Activated effector memory CD4-positive, alpha-beta T cell treated with anti-CD3 and anti-CD28 coated beads, Interleukin-2, amount 50 U/mL, for 16 hours (primary cell): ENCODE measurements at places on chromosomes 1 and 21.
A peak's percentile ranks its signal among the peaks of the same experiment; 100 is the strongest.

DNA sequence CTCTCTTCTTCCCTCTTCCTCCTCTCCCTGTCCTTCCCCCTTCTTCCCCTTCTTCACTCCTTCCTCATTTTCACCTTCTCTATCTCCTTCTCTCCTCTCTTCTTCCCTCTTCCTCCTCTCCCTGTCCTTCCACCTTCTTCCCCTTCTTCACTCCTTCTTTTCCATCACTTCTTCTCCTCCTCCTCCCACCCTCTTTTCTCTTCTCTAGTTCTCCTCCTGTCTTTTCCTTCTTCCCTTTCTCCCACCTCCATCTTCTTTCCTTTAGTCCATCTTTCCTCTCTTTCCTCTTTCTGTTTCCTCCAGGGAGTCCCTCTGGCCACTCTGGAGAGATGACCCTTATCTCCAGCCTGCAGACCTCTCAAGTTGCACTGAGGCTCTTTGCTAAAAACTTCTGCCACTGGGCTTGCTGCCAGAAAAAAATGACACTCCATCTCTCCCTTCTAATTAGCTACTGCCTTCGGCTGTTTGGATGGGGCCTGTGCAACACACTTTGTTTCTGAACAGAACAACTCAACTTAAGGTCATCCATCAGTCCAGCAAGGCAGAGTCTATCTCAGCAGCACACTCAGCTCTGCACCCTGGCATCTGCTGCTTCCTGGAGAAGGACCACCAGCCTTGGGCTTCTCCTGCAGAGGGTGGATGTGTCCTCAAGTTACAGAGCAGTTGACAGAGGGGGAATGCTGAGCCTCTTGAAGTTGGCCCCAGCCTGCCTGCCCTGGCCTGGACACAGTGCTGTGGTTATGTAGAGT lies 538.8 kb downstream of the MATN1 start:
- no peak for DNase-seq

DNA sequence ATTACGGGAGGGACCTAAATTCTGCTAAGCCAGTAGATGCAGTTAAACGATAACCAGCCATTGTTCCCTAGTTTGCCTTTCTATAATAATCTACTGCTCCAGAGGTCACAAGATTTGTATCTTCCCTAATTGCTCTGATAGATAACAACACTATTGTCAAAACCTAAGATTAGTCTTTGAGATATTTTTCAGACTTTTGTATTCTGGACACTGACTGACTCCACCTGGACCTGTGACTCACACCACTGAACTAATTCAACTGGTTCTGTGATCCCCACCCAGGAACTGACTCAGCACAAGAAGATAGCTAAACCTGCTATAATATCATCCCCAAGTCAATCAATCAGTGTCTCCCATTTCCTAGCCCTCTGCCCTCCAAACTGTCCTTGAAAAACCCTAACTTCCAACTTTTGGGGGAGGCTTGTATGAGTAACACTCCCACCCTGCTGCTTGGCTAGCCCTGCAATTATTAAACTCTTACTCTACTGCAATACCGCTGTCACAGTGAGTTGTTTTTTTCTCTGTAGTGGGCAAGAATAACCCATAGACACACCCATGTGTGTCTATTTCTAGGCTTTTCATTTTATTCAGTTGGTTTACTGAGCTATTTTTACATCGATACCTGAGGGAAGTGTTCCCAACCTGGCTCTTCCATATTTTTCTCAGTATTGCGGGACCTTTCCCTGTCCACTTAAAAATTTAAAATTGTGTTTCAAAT lies 11.2 kb downstream of the KIFAP3 start:
- no peak for DNase-seq

GRCh38 chr1:181131255-181131941 lies 42.9 kb downstream of the IER5 start:
- no peak for DNase-seq

- peak; percentile 93 for DNase-seq
Measured at GRCh38 chr1:7940745-7941436, at the start of gene TNFRSF9. TSS of gene TNFRSF9 (minus strand) at chr1:7940839. CDS start at chr1:7939994, 845 bp downstream.

- DNase-seq = no peak
Measured at GRCh38 chr1:6922096-6922931, 137.1 kb downstream of the CAMTA1 start.

DNA sequence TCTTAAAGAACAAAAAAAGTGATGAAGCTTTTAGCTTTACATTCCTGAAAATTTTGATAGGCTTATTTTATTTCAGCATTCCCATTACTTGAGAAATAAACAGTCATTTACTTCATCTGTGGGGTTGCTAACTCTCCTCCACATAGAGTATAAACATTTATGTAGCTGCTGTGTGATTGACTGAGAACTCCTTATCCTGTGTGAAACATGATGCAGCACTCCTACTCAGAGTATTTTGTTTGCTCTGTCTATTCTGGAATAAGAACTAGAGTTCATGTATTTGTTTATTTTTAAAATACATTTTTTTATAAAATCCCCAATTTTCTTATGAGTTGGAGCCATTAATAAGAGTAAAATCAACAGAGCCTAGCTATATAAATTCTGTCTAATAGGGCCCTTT lies 318.7 kb upstream of the SPAG17 start:
- no peak for DNase-seq

DNA sequence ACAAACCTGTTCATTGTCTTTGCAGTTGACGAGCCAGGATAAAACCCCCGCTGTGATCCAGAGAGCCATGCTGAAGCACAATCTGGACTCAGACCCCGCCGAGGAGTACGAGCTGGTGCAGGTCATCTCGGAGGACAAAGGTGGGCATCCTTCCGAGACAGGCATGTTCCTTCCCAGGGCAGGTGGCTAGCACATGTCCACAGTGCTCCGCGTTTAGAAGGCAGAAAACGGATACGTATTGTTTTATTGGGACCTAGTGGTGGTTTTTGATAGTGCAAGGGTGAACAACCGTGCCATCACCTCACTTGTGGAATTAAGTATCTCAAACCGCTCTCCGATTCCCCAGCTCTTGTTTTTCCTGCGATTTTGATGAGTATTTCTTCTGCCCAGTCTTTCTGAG lies 115.3 kb downstream of the COLGALT2 start:
- DNase-seq = no peak

- no peak for DNase-seq
Measured at GRCh38 chr1:192615055-192615454, 20.9 kb upstream of the RGS13 start.

DNA sequence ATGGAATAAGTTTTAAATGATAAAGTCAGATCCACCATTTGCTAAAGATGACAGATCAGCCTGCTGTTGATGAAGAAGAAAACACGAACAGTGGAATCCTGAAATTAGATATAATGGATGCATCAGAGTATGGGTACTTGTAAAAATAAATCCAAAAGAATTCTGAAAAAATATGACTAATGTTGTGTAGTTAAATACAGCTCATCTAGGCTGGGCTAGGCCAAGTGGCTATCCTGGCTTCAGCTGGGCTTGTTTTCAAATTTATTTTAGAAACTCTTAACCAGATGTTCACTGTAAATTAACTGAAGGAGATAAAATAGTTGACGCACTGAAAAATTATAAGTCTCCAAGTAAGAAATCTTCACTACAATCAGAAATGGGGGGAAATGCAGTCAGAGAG lies 7.4 kb upstream of the RGS2 start:
- DNase-seq = no peak

DNA sequence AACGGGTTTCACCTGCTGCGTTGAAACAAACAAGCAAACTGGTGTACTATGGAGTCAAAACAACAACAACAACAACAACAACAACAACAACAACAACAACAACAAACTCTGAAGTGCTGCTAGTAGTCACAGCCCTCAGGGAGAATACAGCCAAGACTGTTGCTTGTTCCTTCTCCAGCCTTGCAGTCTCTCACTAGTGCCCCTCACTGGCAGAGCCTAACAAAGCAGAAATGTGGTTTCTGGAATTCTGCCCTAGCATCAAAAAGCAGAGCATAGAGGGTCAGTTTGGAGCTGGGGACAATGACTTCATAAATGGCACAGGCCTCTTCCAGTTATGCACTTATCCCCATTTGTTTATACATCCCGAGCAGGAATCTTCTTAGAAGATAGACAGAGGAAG lies 187.4 kb downstream of the KCNK2 start:
- DNase-seq = no peak

- DNase-seq = no peak
Measured at GRCh38 chr1:198528364-198528763, 12.1 kb downstream of the ATP6V1G3 start.

GRCh38 chr1:174743654-174744561 lies 255.8 kb upstream of the CACYBP start:
- no peak for DNase-seq

DNA sequence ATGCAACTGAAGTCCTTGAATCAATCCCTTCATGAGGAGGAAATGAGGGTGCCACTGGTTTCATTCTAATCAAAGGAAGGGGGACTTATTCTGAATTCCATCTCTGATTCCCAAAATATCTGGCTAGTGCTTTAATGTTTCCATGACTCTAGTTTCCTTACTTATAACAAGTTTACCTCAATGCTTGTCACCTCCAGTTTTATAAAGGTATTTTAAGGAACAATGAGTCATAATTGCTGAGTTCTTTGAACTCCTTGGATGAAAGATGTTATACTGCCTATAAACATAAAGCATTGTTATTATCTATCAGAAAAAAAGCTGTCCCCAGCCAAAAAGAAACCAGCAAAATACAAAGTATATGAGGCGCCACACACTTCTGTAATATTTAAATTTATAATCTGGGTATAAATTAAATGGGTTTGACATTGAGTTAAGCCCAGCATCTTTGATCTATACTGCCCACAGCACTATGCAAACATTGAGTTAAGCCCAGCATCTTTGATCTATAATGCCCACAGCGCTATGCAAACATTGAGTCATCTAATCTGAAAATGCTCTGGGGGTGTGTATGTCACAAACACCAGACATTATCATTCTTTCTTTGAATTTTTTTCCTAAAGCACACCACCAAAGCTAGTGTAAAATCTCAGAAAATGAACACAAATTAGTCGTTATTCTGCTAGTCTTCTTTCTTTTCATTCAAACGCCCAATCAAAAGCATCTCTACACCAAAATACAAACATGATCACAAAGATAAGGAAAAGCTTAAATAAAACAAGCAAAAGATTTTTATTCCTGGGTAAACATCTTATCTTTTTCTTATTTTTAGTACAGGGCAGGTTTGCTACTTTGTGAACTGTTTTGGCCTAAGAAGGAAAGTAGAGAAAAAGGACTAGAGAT lies 11.5 kb upstream of the CXADR start:
- no peak for DNase-seq

- DNase-seq = no peak
Measured at GRCh38 chr1:161502641-161503393, 2.4 kb upstream of the FCGR2A start.

DNA sequence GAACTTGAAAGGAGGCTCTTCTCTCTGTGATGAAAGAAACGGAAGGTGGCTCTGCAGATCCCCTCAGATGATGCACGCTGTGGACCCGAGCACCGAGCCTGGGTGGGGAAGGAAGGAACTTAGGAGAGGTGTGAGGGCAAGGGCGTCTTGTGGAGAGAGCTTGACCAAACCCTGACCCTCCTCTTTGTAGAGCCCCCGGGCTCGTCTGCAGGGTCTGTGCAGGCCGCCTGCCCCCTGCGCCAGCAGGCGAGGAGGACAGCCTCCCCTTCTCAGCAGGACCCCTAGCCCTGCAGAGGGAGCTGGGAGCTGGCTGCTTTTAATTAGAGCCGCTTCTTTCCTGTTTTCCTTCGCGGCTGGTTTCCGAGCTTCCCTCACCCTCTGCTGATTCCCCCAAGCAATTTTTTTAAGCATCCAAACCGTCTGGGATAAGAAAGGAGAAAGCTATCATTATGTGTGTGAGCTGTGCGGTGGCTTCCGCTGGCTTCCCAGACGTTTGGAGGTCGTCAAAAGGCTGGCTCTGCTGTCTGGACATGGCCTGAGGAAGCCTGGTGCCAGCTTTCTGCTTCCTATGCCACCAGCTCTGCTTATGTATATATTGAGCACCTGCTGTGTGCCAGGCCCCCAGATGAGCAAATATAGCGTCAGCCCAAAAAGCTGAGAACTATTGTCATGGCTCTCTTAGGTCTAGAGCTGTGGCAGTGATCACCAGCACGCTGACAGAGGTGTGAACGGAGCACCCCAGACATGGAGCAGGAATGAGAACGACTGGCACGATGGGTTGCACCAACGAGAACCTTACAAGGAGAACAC lies 160.2 kb upstream of the IRF2BP2 start:
- DNase-seq = no peak

DNA sequence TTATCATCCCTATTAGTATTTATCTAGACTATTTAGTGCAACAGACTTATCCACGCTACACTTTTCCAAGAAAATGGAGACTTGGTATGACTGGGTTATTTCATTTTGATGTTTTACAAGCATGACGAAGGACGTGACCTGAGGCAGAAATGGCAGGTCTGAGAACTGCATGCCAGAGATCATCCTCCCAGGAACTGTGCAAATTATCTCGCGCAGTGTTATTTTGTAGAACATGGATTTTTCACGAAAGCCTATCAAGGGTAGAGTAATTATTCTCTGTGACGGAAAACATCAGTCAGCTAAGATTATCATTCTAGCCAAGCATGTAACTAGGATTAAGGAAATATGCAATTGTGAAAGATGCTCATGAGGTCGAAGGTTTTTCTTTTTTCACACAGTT lies 361.5 kb upstream of the AJAP1 start:
- no peak for DNase-seq

GRCh38 chr1:226457307-226457712 lies 49.4 kb upstream of the PARP1 start:
- peak; percentile 71 for DNase-seq

DNA sequence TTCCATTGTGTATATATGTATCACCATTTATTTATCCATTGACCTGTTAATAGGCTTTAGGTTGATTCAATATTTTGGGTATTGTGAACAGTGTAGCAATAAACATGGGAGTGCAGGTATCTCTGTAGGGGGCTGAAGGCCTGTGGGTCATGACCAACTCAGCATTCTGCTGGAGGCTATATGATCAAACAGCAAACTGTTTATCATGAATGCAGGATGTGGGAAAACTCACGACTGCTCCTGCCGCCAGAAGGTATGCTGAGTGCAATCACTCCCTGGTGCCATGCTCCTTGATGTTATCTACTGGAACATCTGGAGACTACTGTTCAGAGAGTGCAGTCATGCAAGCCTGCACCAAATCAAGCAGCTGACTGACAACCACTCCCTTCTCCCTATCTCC lies 275.2 kb downstream of the COL11A1 start:
- DNase-seq = no peak

DNA sequence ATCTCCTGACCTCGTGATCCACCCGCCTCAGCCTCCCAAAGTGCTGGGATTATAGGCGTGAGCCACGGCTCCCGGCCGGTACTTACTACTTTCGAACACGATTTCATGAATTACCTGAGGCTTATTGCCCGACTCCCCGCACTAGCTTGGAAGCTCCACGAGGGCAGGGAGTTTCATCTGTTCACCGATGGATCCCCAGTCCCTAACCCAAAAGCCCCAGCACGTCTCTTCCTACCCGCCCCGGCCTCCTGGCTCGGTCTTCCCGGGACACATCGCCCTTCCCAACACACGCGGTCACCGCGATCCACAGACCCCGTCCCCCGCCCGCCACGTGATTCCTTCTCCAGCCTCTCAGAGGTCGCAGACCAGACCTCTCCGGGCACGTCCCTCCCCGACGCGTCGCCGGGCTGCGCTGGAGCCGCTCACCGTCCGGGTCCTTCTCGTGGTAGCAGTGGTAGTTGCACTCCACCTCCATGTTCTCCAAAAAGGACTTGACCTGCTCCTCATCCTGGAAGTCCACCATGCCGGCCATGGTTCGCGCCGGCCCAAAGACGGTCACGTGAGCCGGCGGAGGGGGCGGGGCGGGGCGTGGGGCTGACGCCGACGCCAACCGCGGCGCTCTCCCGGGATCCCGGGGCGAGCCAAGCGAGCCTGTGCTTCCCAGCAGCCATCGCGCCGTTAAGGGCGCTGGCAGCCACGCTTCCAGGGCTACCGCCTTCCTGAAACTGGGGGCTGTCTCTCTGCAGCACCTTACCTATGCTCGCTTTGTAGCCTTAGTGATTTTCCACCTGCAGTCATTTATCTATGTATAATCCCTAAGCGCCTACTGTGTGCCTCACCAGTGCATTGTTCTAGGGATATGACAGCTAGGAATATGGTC lies at the start of gene COA7:
COA7 (minus strand) TSS at position 553 of the 880 bp plus-strand sequence; CDS start at position 532, 21 bp downstream.
- peak; percentile 89 for DNase-seq
